Fibroblast of pulmonary artery (primary cell): ENCODE measurements at places on chromosomes 2 and 18.

GRCh38 chr2:888211-888801 lies 62.3 kb upstream of the SNTG2 start:
- peak; percentile 4 for DNase-seq

- DNase-seq = no peak
Measured at GRCh38 chr18:32478317-32478716, 7.6 kb upstream of the GAREM1 start.

- no peak for DNase-seq
Measured at GRCh38 chr2:46123013-46123412, 174.2 kb upstream of the EPAS1 start.

DNA sequence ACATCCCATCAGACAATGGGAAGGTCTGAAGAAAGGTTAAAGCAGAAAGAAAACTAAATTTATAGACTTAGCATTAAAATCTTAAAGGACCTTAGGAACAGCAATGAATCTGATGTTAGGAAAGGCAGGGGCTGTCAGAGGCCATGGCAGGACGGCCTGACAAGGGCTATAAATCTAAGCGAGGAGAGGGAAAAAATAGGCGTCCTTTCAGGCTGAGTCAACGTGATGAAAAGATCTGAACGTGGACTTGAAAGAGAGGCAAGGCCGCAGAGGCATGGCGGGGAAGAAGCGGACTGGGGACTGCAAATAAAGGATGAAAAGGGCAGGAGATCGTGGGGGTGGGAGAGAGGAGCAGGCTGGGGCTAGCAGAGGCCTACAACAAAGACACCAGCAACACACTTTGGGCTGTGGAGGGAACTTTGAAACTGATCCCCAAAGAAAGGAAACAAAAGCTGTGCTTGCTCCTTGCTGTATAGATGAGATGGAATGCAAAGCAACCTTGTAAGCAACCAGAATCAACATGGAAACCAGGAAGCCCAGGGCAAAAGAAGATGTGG lies 145.6 kb downstream of the NRP2 start:
- no peak for DNase-seq

GRCh38 chr2:160387558-160388262 lies 105.9 kb downstream of the RBMS1 start:
- DNase-seq = peak; percentile 98

- DNase-seq = no peak
Measured at GRCh38 chr2:3485166-3485565, 34.2 kb downstream of the ADI1 start.

DNA sequence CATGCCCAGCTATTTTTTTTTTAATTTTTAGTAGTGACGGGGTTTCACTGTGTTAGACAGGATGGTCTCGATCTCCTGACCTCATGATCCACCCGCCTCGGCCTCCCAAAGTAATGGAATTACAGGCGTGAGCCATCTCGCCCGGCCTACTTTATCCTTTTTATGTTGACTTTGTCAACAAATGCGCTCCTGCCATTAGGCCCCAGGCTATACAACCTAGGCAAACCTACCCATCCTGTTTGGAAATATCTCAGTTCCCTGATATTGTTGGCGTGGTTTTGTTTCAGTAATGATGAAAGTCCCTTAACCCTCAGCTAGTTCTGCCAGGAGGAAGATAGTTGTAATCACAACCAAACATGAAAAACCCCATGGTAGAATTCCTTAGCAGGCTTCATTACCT lies 249.4 kb upstream of the SOX11 start:
- no peak for DNase-seq

DNA sequence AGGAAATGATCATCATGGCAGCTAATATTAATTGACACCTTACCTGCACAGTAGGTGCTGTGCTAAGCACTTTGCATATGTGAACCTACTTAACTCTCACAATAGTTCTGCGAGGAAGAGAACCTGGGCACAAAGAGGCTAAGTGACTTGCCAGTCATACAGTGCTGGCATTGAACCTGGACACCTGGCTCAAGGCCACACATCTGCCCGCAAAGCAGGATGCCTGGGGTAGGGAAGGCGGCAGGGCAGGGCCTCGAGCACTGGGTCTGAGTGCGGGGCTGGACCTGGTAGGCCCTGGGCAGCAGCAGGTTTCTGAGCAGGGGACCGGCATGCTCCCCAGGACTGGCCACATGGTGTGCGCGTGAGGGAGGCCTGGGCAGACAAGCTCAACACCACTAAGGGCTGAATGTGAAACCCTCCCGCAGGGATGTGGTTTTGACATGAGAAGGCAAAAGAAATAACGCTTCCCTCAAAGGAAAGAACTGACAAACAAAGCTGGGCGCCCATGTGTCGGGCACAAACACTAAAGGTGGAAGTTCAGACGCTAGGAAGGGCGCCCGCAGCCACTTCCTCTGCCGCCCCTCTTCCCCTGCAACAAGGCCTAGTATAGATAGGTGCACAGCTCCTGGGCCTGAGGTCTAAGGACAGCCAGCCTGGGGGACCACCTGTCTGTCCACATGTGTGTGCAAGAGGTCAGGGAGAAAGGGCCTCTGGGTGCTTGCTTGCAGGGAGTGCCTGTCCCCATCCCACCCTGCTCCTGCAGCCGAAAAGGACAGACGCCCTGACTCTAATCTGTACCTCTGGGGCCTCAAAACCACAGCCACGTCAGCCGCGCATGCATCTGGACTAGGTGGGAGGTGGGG lies 92.5 kb downstream of the ZFP36L2 start:
- no peak for DNase-seq

DNA sequence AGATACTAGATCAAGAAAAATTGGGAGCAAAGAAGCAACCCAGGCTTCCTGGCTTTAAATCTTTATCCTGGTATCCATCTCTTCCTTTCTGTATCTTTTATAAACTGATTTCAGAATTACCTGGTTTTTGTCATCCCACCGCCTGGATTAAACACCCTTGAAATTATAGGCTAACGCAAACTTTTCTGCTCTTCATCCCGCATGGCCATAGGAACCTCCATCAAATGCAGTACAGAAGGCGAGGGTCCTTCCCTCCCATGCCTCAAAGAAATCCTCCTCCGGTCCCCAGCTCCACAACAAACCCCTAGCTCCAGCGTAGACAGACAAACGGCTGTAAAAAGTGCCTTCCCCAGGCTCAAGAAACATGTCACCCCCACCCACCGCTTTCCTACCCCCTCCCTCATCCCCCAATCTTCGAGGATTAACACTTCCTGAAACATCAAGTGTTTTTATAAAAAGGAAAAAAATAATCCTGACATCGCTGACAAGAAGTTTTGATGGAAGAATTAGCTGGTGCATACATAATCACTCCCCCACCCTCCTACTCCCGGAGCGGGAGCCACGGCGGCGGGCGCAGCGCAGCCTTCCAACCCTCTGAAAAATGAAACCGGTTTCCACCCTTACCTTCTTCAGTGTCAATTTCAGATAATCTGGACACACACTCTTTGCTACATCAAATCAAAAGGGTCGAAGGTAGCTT lies 7.6 kb downstream of the DLX1 start:
- DNase-seq = no peak

- peak; percentile 1 for DNase-seq
Measured at GRCh38 chr2:198756166-198756565, 701.6 kb downstream of the SATB2 start.

DNA sequence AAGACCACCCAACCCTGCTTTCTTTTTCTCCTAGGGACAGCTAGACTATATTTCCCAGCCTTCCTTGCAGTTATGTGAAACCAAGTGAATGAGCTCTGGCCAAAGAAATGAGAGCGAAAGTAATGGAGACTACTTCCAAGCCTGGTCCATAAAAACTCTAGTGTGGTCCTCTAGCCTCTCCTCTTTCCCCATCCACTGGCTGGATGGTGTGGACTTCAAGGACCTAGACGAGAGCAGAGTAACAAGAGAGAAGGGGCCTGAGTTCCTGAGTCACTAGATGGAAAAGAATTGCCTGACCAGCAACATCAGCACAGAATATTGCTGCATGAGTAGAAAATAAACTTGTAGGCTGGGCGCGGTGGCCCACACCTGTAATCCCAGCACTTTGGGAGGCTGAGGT lies 2.9 kb upstream of the TMSB10 start:
- DNase-seq = no peak

DNA sequence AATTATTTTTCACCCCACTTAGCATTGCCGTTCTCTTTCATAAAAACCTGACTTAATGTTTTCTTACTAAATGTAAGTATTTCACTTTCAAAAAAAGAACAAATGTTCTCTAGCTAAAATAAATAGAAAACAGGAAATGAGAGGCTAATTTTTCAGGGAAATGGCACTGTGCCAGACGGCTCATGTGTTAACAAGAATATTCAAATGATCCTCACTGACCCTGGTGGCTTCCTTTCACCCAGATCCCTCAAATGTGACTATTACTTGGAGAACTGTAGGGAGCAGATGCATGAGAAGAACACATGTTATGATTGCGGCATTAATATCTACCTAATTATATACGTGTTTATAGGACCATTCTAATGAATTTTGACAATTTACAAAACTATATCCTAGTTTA lies 827.7 kb downstream of the SOCS6 start:
- no peak for DNase-seq

- DNase-seq = no peak
Measured at GRCh38 chr18:56999823-57000222, 147.1 kb upstream of the BOD1L2 start.

- DNase-seq = no peak
Measured at GRCh38 chr2:127683757-127684156, 8.4 kb upstream of the LIMS2 start.

DNA sequence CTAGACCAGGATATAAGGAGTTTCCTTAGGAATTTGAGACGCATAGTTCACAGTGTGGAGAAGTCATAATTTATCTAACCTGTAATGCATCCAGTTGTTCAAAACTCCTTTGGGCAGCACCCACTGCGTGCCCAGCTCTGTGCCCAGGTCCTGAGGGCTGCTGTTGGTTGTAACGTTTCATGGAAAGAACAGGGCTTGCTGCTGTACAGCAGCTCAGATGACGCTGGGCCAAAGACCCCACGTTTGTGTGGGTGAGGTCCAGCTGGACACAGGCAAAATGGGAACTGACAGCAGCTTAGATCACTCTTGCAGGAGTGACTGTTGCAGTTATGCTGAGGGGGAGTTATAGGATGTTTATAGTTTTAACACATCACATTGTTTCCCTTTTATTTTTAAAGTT lies 30.0 kb upstream of the HS6ST1 start:
- DNase-seq = peak; percentile 9

DNA sequence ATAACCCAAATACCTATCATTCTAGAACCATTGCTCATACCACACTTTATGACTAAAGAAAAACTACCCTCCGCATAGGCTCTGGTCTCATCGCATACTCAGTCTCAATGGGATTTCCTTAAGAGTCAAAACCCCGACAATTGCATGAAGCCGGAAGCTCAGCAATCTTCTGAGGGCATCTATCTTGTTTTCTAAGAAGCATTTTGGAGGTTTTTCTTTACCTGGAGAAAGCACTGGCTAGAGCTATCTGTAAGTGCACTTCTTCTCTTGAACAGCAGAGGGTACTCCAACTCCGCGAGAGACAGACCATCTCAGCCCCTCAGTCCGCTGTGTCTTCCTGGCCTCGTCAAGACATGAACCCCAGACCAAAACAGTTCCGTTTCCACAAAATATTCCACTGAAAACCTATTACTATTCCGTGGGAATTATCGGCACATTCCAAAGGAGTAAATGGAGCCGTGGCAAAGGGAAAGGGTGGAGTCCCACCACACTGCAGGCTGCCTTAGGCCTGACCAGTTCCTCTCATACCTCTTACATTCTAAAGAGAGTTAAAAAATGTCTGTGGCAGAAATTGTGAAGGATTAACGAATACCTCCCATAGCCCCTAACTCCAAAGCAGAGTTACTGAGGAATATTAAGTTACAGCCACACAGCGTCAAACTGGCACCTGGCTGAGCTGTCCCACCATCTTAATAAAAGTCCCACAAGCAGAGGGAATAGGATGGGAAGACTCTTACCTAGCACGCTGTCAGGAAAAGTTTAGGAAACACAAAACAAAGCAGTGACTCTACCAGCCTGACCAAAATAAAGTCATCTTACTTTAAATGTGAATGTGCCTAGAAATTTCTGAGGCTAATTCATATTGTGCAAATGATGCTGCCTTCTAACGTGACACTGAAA lies 325.6 kb upstream of the VRK2 start:
- peak; percentile 68 for DNase-seq

DNA sequence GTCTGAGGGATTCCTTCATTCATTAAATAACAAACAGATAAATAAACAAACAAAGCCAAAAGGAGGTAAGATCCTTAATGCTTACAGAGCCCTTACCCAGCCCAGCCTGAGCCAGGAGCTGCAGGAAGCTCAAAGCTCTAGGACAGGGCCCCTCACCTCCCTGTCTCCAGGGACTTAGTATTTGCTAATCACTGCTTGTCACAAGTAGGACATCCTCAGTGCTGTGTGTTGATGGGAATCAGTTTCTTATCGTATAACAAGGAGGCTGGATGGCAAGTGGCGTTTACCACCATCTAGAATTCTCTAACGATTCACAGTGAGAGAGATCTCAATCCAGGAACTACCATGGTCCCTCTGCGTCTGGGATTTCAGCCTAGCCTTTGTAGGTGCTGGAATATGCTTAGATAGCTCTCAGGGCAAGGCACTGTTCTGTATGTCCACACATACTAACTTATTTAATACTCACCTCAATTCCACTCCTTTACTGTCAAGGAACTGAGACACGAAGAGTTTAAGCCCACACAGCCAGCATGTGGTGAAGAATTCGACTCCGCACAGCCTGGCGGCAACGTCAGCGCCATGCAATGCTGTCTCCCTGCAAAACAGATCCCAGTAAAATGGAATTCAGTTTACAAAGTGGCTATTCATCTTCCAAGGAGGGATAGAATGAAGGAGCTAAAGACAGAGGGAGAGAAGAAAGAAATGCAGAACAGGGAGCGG lies 164.8 kb downstream of the MYCN start:
- DNase-seq = no peak

DNA sequence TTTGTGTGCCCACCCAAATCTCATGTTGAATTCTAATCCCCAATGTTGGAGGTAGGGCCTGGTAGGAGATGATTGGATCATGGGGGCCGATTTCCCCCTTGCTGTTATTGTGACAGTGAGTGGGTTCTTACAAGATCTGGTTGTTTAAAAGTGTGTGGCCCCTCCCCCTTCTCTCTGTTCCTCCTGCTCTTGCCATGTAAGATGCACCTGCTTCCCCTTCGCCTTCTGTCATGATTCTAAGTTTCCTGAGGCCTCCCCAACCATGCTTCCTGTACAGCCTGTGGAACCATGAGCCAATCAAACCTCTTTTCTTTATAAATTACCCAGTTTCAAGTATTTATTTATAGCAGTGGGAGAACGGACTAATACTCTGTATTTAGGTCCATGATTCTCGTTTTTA lies 588.1 kb downstream of the DCDC2C start:
- DNase-seq = no peak

GRCh38 chr2:109254174-109254904 lies 125.3 kb downstream of the SH3RF3 start:
- DNase-seq = no peak

- no peak for DNase-seq
Measured at GRCh38 chr2:148888986-148889385, 14.0 kb downstream of the KIF5C start.

GRCh38 chr2:241739651-241740050 lies 5.2 kb downstream of the D2HGDH start:
- peak; percentile 23 for DNase-seq

GRCh38 chr18:42255908-42256765 lies 301.1 kb downstream of the PIK3C3 start:
- DNase-seq = no peak
